Activated CD4-positive, CD25-positive, alpha-beta regulatory T cell treated with anti-CD3 and anti-CD28 coated beads, Interleukin-2, amount 50 U/mL, for 24 hours (primary cell): ENCODE measurements at places on chromosomes 3 and 15.

GRCh38 chr3:57746156-57747010, 9.7 kb upstream of the SLMAP start:
- ATAC-seq, result no peak

- ATAC-seq, result peak; percentile 97
Measured at GRCh38 chr3:105527949-105528348, 161.2 kb downstream of the ALCAM start.

GRCh38 chr3:54870423-54870822, 57.4 kb downstream of the LRTM1 start:
- ATAC-seq, result no peak

- ATAC-seq, result no peak
Measured at GRCh38 chr3:125186261-125186787, 26.2 kb downstream of the SLC12A8 start.

GRCh38 chr3:127411083-127411727, 123.4 kb upstream of the PRR20G start:
- ATAC-seq, result no peak
